ENCODE measurements at places on chromosomes 2 and 18. TPM values are rescaled to one million over a fixed set of nuclear protein-coding genes. Genes with fewer than 3 reads are reported as not detected.

DNA sequence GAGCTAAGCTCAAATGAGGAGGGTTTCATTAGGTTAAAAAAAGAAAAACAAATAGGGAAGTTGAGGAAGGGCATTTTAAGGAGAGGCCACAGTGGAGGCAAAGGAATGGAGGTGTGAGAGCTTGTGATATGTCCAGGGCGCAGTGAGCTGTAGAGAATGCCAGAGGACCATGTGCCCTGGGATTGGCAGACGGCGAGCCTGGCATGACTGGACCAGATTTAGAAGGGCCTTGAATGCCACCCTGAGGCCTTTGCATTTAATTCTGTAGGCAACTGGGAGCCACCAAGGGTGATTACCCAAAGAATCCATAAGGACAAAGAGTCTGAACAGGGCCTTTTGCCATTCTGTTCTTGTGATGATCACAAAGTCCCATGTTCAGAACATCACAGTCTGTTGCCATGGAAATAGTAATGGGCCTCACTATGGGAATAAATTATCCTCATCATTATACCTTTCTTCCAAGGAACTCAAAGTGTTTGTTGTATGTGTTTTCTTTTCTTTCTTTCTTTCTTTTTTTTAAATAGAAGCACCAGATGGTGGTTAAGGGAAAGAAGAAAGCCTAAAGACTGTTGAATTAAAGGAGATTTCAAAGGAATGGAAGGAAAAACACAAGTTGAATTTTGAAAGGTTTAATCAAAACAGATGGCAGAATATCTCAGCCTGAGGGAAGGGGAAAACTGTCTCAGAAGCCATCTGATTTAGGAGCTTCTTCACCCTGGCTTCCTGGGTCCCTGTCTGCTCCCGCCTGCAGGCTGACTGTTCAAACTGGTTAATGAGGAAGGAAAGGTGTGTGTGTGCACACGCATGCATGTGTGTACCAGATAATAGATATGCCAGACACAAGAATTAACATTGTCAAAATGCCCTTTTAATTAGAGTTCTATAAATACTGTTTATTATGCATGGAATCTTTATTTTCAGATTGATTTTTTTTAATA, 31.6 kb upstream of the NCOA1 start:
- DNase-seq: no peak

DNA sequence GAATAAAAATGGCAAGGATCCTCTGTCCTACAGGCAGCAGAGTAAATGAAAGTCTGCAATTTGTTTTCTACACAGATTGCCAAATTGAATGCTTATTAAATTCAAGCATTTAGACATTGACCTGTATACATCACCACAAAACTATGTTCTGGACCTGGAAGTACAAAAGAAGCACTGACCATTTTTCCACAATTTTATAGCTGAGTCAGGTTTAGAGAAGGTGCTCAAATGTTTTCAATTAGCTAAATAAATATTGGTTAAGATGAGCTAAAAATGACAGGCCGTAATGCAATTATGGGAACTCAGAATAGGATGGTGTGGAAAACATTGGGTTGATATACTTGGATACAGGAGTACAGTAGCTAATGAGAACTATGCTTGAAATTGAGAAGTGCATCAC, 490.7 kb upstream of the MEIS1 start:
- no peak for DNase-seq

Gene DYSF
- not detected for polyA plus RNA-seq

GRCh38 chr2:32715391-32715841, 87.6 kb downstream of the TTC27 start:
- no peak for DNase-seq

DNA sequence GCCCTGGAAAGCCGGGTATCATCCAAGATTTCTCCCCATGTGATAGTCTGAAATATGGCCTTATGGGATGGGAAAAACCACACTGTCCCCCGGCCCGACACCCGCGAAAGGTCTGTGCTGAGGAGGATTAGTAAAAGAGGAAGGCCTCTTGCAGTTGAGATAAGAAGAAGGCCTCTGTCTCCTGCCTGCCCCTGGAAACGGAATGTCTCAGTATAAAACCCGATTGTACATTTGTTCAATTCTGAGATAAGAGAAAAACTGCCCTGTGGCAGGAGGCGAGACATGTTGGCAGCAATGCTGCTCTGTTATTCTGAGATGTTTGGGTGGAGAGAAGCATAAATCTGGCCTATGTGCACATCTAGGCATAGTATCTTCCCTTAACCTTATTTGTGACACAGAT, 26.8 kb downstream of the RUFY4 start:
- DNase-seq: no peak

Gene CNTNAP5
- not detected for polyA plus RNA-seq

DNA sequence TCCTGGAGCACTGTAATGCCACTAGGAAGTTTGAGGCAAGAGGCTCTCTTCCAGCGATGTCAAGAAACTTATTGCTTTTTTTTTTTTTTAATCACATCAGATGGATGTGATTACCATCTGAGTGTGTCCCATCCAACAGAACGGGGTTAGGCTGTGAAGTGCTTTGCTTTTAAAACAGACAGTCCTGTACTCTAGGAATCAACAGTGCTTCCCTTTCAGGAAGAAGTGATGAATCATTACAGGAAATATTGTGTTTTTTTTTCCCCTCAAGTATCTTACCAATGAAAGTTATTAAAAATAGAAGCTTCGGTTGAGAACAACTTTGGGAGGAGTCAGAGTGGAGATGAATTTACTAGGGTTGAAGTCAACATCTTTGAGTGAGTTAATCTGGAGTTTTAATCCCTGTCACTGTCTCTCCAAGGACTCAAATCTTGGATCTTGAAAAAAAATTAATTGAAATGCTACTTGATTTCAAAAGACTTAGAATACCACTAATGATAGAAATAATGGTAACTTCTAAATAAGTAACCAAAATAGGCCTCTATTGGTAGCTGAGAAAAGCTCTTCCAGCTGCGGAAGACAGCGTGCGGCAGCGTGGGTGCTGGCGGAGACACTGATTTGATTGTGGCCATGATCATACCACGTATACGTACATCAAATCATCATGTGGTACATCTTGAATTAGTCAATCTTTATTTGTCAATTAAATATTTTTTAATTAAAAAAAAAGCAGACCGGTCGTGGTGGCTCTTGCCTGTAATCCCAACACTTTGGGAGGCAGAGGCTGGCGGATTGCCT, 45.5 kb downstream of the GATA6 start:
- DNase-seq: no peak

Gene POLR1B
- polyA plus RNA-seq: 26.1 TPM

DNA sequence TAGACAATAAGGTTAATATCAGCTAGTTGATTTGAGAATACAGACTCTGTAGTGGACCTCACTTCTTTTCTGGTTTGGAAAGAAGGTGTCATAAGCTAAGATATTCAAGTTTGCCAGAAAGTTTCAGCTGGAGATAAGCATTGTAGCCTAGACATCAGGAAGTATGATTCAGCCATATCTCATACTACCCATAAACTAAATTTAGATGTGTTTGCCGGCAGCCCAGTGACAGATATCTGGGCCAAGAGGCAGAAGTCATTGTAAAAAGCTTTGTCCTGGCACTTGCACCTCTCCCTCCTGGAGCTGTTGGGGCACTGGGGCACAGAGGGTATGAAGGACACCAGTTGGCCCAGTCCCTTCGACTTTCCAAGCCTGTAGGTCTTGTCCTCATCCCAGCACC, 128.0 kb downstream of the EPHA4 start:
- no peak for DNase-seq

Measured in naive thymus-derived CD4-positive, alpha-beta T cell (primary cell).